ENCODE measurements at places on chromosomes 16 and 17. TPM values are rescaled to one million over a fixed set of nuclear protein-coding genes. Genes with fewer than 3 reads are reported as not detected.
A peak's percentile ranks its signal among the peaks of the same experiment; 100 is the strongest.

DNA sequence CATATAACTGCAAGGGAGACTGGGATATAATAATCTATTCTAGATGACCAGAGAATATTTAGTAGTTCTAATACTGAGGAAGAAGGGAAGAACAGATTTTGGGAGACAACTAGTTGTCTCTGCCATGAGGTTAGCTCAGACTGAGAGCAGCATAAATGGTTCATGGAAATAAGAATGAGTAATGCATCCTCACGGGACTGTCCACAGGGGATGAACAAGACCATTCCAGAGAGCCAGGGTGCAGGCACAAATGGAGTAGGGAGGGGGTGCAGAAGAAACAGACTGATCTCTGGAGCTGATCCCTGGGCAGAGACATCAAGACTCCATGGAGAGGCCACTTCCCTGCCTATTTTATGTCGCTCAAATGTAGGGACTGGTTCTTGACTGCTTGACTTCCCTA is 30.4 kb downstream of the NLRC5 start:
- H3K4me1 ChIP-seq = peaks cover 65% of the 10 kb centered on the region
- DNase-seq = no peak

GRCh38 chr17:6457688-6458459 is 13.6 kb downstream of the PIMREG start:
- peaks cover 15% of the 10 kb centered on the region for H3K27me3 ChIP-seq
- no peak overlapping the region for H3K27ac ChIP-seq
- H3K36me3 ChIP-seq = no peaks in the 10 kb centered on the region

GRCh38 chr17:72192800-72193192 is 72.0 kb downstream of the SOX9 start:
- no peaks in the 10 kb centered on the region for H3K4me1 ChIP-seq
- no peaks in the 10 kb centered on the region for H3K36me3 ChIP-seq
- no peak overlapping the region for H3K27ac ChIP-seq

GRCh38 chr17:61750656-61751055 is 112.7 kb downstream of the BRIP1 start:
- peaks cover 41% of the 10 kb centered on the region for H3K36me3 ChIP-seq
- H3K27me3 ChIP-seq = no peaks in the 10 kb centered on the region
- DNase-seq = no peak
- no peak overlapping the region for H3K4me3 ChIP-seq
- no peak overlapping the region for H3K27ac ChIP-seq
- H3K4me1 ChIP-seq = peaks cover 9% of the 10 kb centered on the region

GRCh38 chr17:38881600-38882191 is 11.8 kb downstream of the LASP1 start:
- DNase-seq = peak; percentile 70
- peak overlapping the region; percentile 89 for H3K27ac ChIP-seq
- peaks cover 61% of the 10 kb centered on the region for H3K36me3 ChIP-seq
- H3K27me3 ChIP-seq = no peaks in the 10 kb centered on the region
- peak overlapping the region; percentile 80 for H3K4me3 ChIP-seq

DNA sequence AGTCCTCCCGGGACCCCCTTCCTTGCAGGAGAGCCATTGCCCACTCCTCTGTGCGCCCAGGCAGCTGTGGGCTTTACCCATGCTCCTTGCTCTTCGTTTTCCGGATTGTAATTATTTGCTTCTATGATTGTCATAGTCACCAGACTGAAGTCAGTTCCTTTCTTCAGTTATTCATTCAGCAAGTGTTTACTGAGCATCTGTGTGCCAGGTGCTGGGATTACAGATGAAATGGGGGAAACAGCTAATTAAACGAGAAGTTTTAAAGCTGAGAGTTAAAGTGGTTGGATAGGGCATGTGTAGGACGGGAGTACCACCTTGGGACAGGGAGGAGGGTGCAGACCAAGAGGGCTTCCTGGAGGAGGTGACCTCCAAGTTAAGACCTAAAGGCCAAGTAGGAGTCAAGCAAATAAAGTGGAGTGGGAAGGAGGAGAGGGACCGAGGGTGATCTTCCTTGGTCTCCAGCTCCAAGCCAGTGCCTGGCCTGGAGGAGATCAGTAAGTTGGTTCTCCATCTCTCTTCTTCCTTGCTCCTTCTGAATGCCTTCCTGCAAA is 126.6 kb downstream of the OR1D5 start:
- no peak overlapping the region for H3K4me3 ChIP-seq
- peaks cover 1% of the 10 kb centered on the region for H3K4me1 ChIP-seq
- no peak for DNase-seq
- H3K27me3 ChIP-seq = peaks cover 12% of the 10 kb centered on the region
- no peak overlapping the region for H3K27ac ChIP-seq

GRCh38 chr16:82990155-82990554 is 363.4 kb downstream of the CDH13 start:
- H3K4me3 ChIP-seq = no peak overlapping the region
- H3K27me3 ChIP-seq = no peaks in the 10 kb centered on the region
- H3K27ac ChIP-seq = no peak overlapping the region
- H3K4me1 ChIP-seq = no peaks in the 10 kb centered on the region
- no peaks in the 10 kb centered on the region for H3K36me3 ChIP-seq

- H3K36me3 ChIP-seq = peaks cover 31% of the 10 kb centered on the region
- H3K4me3 ChIP-seq = peak overlapping the region; percentile 37
- H3K4me1 ChIP-seq = peaks cover 11% of the 10 kb centered on the region
- H3K27me3 ChIP-seq = no peaks in the 10 kb centered on the region
Measured at GRCh38 chr17:60305141-60305540, 86.8 kb downstream of the USP32 start.

- DNase-seq = no peak
- no peak overlapping the region for H3K4me3 ChIP-seq
- H3K36me3 ChIP-seq = no peaks in the 10 kb centered on the region
- H3K27ac ChIP-seq = no peak overlapping the region
- H3K4me1 ChIP-seq = no peaks in the 10 kb centered on the region
Measured at GRCh38 chr17:68908045-68908444, 47.1 kb downstream of the ABCA8 start.

DNA sequence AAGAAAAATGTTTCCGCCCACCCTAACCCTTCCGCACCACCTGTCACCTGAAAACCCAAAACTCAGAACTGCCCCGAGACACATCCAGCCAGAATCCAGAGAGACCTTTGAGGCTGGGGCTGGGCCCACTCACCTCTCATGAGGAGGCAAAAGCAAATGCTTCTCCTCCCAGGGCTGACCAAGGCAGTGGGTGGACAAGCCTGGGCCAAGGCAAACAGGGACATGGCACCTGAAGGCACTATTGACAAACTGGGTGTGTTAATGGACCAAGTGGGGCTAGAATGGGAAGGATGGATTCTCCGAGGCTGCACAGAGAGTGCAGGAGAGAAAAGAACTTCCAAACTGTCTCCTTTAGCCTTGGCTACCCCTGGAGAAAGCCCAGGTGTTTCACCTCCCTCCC is 54.4 kb downstream of the SOX9 start:
- H3K4me3 ChIP-seq = no peak overlapping the region
- H3K4me1 ChIP-seq = no peaks in the 10 kb centered on the region
- DNase-seq = no peak
- H3K27ac ChIP-seq = no peak overlapping the region
- no peaks in the 10 kb centered on the region for H3K27me3 ChIP-seq

- no peaks in the 10 kb centered on the region for H3K4me1 ChIP-seq
- DNase-seq = no peak
- H3K27ac ChIP-seq = no peak overlapping the region
Measured at GRCh38 chr16:75868636-75869632, 142.6 kb upstream of the CPHXL start.

DNA sequence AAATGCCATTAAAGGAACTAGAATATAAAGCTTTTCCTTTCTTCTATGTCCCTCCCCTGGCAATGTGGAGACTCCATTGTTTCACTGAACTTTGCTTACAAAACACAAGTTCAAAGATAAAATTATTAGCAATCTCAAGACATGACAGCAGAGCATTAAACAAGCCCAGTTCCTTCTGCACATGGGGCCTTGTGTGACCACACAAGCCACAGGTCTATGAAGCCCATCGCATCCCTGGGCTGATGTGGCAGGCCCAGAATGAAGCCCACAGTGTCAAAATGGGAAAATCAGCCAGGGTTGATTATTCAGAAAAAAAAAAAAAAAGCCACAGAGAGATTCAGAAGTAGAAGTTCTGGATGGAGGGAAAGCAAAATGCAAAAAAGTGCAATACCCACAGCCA is 12.9 kb upstream of the SLC39A11 start:
- no peak overlapping the region for H3K27ac ChIP-seq
- no peaks in the 10 kb centered on the region for H3K36me3 ChIP-seq
- no peaks in the 10 kb centered on the region for H3K4me1 ChIP-seq
- H3K4me3 ChIP-seq = no peak overlapping the region

DNA sequence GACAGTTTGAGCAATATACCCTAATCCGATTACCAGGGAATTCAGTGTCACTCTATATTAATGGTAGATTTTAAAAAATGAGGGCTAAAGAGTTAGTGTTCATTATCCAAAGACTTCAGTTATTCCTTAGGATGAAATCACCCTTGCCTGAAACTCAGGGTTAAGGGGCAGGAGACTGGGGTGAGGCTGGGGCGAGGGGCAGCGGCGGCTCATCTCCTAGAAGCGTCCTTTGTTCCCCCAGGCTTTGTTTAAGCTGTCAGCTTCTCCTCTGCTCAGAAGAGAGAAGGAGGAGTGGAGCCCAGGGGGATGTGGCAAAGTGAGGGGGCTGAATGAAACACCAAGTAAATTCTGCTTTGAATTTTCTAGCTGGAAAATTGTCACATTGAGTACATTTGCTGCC is 117.7 kb upstream of the ELAC2 start:
- H3K4me3 ChIP-seq = no peak overlapping the region
- no peak for DNase-seq
- H3K27ac ChIP-seq = no peak overlapping the region
- peaks cover 1% of the 10 kb centered on the region for H3K36me3 ChIP-seq

GRCh38 chr17:81114351-81115093 is 50.8 kb upstream of the PVALEF start:
- no peaks in the 10 kb centered on the region for H3K4me1 ChIP-seq
- no peak overlapping the region for H3K4me3 ChIP-seq
- no peak for DNase-seq
- H3K27me3 ChIP-seq = no peaks in the 10 kb centered on the region

- DNase-seq = no peak
- H3K4me1 ChIP-seq = peaks cover 3% of the 10 kb centered on the region
- no peak overlapping the region for H3K4me3 ChIP-seq
- no peak overlapping the region for H3K27ac ChIP-seq
- no peaks in the 10 kb centered on the region for H3K27me3 ChIP-seq
Measured at GRCh38 chr16:69796285-69797118, 34.4 kb downstream of the WWP2 start.

DNA sequence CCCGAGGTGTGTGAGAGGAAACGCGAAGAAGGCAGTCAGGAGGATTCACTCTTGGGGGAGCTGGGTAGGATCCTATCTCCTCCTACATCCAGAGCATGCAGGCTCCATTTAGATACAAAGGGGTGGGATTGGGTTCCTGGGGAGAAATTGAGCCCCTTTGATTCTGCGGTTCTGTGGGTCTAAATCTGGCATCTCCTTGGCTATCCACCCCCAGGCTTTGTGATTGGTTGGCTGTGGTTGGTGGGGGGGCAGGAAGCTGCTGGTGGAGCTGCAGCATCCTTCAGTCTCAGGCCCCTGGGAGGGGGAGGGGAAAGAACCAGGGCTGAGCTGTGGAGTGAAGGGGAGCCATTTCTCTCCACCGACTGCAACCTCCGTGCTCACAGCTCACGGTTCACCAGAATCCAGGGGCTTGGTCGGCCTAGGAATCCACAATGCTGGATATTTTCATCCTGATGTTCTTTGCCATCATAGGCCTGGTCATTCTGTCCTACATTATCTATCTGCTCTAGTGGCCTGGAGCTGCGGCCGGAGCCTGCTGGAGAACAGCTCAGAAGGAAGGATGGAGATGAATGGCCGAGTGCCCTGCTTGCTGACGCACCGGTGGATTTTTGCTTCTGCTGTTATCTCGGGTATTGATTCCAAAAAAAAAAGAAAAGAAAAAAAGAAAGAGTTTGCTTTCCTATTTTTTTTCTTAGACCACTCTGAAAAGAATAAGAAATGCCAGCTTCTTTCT is at the start of gene LASP1NB:
LASP1NB (plus strand) TSS at position 352 of the 733 bp plus-strand sequence.
- peak within 1 kb of the TSS; percentile 72 for H3K4me3 ChIP-seq
- peaks cover 38% of the 10 kb centered on the region for H3K4me1 ChIP-seq
- DNase-seq = peak; percentile 78
- peaks cover 4% of the 10 kb centered on the region for H3K36me3 ChIP-seq
- no peaks in the 10 kb centered on the region for H3K27me3 ChIP-seq
- H3K27ac ChIP-seq = peak within 1 kb of the TSS; percentile 78

DNA sequence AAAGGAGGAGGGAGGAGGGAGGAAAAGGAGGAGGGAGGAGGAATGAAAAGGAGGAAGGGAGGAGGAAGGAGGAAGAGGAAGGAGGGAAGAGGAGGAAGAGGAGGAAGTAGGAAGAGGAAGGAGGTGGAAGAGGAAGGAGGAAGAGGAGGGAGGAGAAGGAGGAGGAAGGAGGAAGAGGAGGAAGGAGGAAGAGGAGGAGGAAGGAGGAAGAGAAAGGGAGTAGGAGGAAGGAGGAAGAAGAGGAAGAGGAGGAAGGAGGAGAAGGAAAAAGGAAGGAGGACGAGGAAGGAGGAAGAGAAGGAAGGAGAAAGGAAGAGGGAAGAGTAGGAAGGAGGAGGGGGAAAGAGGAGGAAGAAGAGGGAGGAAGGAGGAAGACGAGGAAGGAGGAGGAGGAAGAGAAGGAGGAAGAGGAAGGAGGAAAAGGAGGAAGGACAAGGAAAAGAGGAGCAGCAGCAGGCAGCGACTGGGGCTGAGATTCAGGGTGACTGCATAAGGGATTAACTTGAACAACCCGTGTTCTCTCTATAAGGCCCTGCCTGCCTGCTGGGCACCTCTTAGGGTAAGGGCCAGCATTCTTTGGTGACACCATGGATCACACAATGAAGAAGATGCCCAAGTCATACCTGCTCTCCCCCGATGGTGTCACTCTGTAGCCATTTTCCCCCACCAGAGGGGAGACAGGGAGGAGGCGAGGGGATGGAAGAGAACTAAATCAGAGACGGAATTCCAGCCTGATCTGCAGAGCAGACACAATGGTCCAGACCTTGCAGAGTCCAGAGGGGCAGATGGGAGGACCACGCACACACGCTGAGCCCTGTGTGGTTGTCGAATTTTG is 1.4 kb upstream of the IL34 start:
- no peaks in the 10 kb centered on the region for H3K4me1 ChIP-seq
- H3K27ac ChIP-seq = no peak overlapping the region
- no peak overlapping the region for H3K4me3 ChIP-seq
- H3K36me3 ChIP-seq = no peaks in the 10 kb centered on the region

DNA sequence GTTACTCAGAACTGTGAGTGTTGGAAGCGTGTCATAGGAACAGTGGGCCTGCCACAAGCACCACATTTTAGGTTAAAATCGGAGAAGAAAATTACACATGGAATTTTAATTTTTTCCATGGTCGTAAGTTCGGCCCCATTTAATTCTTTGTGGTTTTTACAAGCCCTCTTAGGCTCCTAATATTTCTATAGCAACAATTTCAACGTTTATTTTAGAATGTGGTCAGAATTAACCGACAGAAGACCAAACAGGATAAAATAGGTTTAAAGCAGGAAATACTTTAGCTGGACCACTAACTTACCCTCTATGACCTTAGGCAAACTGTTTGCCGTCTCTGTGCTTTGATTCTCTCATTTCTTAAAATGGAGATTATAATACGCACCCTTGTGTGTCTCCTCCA is 69.9 kb downstream of the FTO start:
- no peak for DNase-seq
- H3K4me3 ChIP-seq = no peak overlapping the region
- no peak overlapping the region for H3K27ac ChIP-seq
- peaks cover 2% of the 10 kb centered on the region for H3K36me3 ChIP-seq
- H3K4me1 ChIP-seq = peaks cover 3% of the 10 kb centered on the region

- peaks cover 1% of the 10 kb centered on the region for H3K36me3 ChIP-seq
- H3K27me3 ChIP-seq = peaks cover 10% of the 10 kb centered on the region
- peak overlapping the region; percentile 83 for H3K4me3 ChIP-seq
- H3K4me1 ChIP-seq = peaks cover 22% of the 10 kb centered on the region
- H3K27ac ChIP-seq = peak overlapping the region; percentile 84
Measured at GRCh38 chr16:50245417-50246298, 20.7 kb upstream of the ADCY7 start.

The SIRT7 gene
- total RNA-seq = 65.2 TPM

The ARHGAP27 gene
- 99.8 TPM for total RNA-seq

The GRAPL gene
- 18.4 TPM for total RNA-seq

The FBXO39 gene
- total RNA-seq = 0.48 TPM

The C16orf96 gene
- 0.17 TPM for total RNA-seq

The ZFP3 gene
- total RNA-seq = 7.3 TPM

The PLD6 gene
- 6.3 TPM for total RNA-seq
